ENCODE measurements at places on chromosomes 7 and 10.

DNA sequence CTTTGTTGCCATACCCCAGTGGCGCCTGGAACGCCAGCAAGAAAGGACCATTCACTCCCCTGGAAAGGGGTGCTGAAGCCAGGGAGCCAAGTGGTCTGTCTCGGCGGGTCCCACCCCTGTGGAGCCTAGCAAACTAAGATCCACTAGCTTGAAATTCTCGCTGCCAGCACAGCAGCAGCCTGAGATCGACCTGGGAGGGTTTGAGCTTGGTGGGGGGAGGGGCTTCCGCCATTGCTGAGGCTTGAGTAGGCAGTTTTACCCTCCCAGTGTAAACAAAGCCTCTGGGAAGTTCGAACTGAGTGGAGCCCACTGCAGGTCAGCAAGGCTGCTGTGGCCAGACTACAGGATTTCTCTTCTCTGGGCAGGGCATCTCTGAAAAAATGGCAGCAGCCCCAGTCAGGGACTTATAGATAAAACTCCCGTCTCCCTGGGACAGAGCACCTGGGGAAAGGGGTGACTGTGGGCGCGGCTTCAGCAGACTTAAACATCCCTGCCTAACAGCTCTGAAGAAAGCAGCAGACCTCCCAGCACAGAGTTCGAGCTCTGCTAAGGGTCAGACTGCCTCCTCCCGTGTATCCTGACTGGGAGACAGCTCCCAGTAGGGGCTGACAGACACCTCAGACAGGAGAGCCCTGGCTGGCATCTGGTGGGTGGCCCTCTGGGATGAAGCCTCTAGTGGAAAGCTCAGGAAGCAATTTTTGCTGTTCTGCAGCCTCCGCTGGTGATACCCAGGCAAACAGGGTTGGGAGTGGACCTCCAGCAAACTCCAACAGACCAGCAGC, 281.1 kb upstream of the SP4 start:
- no peak for DNase-seq

DNA sequence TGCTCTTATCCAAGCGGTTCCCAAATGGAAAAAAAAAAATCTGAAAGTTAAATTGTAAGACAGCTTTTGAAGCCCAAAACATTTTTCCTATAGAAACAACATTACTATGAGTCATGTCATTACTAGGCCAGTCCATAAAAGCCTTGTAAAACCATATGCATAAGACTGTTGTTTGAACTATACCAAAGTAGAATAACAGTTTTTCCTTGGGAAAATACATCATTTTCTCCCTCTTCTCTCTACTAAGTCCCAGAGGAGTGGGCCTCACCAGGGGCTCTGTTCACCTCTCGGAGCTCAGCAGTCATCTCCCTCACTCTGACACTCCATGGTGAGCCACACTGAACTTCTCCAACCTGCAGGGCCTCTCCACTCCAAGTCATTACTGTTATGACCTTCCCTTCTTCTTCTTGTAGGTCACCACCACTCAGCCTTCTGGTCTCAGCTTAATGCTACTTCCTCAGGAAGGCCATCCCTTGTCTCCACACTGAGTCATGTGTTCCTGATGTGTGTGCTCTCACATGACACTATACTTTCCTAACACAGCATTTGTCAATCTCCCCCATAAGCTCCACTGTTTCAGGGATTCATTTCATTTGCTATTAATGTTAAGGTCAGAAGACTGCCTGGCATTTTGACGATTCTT, 32.5 kb downstream of the ZNF438 start:
- DNase-seq, result no peak

DNA sequence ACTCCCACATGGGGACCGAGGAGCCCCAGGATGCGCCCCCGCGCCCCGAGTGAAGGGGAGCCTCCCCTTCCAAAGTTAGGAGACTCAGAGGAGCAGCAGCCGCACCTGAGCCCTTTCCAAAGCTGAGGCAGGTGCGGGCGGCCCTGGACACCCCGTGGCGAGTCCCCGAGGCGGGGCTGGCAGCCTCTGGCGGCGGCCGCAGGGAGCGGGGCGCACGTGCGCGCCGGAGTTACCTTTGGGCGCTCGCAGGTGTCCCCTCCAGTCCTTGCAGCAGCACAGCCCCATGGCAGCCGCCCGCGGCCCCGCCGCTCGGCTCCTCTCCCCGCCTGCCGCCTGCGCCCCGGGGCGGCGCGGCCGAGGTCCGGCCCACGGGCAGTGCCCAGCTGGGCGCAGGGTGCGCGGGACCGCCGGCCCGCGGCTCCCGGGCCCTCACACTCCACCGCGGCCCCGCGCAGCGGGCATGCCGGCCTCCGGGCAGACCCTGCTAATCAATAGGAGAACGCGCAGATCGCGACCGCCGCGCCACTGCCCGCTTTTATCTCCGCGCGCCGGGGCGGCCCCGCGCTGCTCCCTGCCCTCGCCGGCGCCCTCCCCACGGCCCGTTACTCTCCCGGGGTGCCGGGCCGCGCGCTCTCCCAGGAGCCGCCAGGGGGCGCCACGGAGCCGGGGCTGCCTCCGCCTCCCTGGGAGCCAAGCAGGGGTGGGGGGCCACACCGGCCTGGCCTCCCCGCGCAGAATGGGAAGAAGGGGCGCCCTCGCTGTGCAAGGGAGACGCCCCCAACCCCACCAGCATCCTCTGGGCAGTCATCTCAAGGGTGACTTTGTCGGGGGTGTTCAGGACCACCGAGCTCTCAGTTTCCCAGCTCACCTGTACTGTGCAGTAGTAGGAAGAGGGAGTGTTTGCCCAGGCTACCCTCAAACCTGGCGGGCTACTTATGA, 80.8 kb downstream of the ARHGAP22 start:
- DNase-seq, result peak; percentile 86

DNA sequence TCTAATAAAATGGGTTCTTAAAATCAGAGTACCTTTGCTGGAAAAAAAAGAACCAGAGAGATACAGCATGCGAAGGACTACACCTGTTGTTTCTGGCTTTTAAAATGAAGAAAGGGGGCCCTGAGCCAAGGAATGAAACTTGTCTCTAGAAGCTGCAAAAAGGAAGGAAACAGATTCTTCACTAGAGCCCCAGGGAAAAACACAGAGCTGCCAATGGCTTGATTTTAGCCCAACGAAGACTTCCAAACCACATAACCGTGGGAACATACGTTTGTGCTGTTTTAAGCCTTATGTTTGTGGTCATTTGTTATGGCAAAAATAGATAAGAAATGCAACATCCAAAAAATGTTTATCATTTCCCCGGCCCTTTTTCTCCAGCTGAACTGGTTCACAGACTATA, 780.0 kb downstream of the SORCS1 start:
- no peak for DNase-seq

DNA sequence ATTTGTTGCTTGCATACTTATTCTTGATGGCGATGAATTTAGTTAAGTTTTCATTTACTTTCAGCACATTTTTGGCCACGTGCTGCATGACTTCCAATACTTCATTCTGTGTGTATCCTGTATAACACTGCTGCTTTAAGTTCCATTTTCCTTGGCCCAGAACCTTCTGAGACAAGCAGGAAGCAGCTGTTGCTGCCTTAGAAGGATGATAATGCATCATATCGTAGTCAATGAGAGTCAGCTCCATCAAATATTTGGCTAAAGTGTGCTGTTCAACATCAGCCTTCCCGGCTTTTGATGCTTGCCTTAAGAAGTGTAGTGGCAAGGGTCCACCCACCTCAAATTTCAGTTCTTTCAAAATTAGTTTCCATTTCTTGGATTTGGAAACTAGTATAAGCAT, 59.2 kb upstream of the GLCCI1 start:
- DNase-seq, result no peak

GRCh38 chr10:359093-359492, 223.8 kb downstream of the ZMYND11 start:
- DNase-seq, result no peak

- no peak for DNase-seq
Measured at GRCh38 chr10:101803511-101803910, 14.7 kb downstream of the OGA start.

DNA sequence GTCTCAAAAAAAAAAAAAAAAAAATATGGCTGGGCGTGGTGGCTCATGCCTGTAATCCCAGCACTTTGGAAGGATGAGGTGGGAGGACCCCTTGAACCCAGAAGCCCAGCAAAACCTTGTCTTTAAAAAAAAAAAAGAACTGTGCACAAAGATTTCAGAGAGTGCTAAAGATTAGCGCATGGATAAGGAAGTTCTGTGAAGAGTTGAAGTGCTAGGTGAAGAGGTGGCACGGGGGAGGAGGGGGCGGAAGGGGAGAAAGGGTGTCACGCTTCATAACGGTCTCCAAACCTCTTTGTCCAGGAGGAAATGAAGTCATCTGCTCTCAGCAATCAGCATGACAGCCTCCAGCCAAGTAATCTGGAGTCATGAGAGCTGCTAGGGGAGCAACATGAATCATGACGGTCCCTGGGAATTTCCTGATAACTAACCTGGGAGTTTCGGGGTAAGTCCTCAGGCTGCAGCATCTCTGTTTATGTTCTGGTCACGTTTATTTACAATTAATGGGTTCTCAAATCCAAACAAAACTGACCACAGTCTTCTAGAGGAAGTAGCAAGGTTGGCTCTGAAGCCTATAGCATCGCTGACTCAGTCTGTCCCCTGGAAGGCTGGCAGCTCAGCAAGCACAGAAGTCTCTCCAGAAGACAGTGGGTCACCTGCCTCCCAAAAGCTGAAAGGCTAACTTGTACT, 1.9 kb upstream of the PLAU start:
- DNase-seq, result peak; percentile 73

GRCh38 chr10:72593963-72594362, 31.9 kb downstream of the MICU1 start:
- no peak for DNase-seq

- DNase-seq, result no peak
Measured at GRCh38 chr10:103504181-103504783, 10.8 kb downstream of the NEURL1 start.

- no peak for DNase-seq
Measured at GRCh38 chr7:151900986-151901621, 24.2 kb upstream of the PRKAG2 start.

DNA sequence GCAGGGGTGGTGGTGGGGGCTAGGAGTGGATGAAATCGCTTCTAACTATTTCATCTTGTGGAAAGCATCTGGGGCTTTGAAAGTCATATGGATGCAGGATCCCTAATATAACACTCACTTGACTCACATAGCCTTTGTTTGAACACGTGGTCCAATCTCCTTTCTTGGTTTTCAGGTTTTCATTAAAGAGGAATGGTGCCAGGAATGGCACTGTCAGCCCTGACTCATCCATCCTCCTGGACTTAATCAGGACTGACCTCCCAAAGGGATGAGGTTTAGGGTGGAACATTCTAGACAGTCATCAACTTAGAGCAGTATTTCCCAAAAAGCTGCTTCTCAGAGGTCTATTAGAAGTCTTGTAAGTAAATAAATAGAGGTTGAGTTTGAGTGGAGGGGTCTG, 162.0 kb upstream of the PLXNA4 start:
- peak; percentile 86 for DNase-seq

DNA sequence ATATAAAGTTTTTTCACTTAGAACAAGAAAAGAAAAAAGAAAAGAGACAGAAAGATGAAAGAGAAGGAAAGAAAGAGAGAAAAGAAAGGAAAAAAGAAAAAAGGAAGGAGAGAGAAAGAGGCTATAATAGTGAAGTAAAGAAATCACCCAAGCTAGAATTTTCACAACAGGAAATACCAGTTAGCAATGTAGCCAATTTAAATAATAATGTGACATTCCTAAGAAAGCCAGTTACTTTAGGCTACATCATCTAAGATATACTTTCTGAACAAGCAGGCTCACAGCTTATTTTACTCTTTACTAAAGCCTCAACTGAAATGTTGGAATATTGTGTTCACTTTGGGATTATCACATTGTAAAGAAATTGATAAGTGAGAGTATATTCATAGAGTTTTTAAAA, 53.6 kb downstream of the GPR37 start:
- DNase-seq, result no peak

- no peak for DNase-seq
Measured at GRCh38 chr7:2190531-2190930, 42.2 kb downstream of the MAD1L1 start.

GRCh38 chr7:96495751-96496216, 173.9 kb upstream of the SLC25A13 start:
- DNase-seq, result no peak

DNA sequence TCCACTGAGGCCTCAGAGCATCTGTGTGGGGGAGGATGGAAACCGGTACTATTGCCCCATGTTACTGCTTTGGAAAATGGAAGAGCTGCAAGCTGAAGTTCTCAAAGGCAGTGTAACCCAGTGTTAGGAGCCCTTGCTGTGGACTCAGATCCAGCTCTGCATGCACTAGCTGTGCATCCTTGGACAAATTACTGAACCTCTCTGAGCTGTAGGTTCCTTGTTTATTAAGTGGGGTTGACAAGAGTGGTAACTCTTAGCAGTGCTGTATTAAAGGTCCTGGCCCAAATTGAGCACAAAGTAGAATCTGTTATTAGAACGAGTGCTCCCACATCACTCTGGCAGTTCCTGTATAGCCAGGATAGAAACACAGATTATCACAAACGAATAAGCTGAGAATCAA, 234.2 kb downstream of the USP6NL start:
- no peak for DNase-seq

DNA sequence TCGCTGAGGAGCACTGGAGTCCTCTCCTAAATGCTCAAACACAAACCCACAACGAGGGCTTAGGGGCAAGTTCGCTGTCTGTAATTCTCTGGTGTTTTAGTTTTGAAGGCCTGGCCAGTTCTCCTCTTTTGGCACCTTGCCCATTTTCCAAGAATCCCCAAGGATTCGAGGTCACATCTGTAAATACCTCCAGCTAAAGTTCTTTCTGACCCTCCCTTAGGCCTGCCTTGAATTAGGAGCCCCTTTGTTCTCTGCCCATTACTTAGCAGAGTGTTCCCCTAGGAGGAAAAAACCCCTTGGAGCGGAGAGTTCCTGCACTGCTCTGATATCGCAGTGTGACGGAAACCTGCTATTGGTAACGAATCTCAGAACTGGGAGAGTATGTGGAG, 743 bp upstream of the PYROXD2 start:
- DNase-seq, result no peak
